Activated T-helper 17 cell treated with anti-CD3 and anti-CD28 coated beads, Interleukin-2, amount 50 U/mL, for 72 hours (primary cell): ENCODE measurements at places on chromosomes 6 and 20. TPM values are rescaled to one million over a fixed set of nuclear protein-coding genes. Genes with fewer than 3 reads are reported as not detected.

OXT gene
- not detected for total RNA-seq

SYNGAP1 gene
- total RNA-seq = 156 TPM

KHDC1L gene
- total RNA-seq = not detected

EFCAB8 gene
- total RNA-seq = 0.19 TPM

PDYN gene
- total RNA-seq = not detected

CDH4 gene
- 0.45 TPM for total RNA-seq

UTRN gene
- 55.1 TPM for total RNA-seq

MLN gene
- total RNA-seq = not detected
